ENCODE measurements at places on chromosomes 7 and 10.
A peak's percentile ranks its signal among the peaks of the same experiment; 100 is the strongest.

GRCh38 chr7:140485500-140486265 is 6.4 kb upstream of the MKRN1 start:
- DNase-seq: no peak

- DNase-seq: no peak
Measured at GRCh38 chr7:140688341-140688740, 8.2 kb upstream of the NDUFB2 start.

- no peak for DNase-seq
Measured at GRCh38 chr7:70208236-70209063, 610.2 kb downstream of the AUTS2 start.

DNA sequence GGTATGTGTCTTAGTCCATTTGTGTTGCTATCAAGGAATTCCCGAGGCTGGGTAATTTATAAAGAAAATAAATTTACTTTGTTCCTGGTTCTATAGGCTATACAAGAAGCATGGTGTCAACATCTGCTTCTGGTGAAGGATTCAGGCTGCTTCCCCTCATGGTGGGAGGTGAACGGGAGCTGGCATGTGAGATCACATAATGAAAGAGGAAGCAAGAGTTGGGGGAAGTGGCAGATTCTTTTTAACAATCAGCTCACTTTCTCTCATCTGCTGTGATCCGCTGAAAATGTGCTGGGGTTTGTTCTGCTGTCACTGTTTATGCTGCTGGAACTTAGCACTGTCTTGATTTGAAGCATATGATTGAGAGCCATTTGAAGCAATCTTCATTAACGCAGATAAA is 730.0 kb upstream of the SORCS1 start:
- DNase-seq: no peak

DNA sequence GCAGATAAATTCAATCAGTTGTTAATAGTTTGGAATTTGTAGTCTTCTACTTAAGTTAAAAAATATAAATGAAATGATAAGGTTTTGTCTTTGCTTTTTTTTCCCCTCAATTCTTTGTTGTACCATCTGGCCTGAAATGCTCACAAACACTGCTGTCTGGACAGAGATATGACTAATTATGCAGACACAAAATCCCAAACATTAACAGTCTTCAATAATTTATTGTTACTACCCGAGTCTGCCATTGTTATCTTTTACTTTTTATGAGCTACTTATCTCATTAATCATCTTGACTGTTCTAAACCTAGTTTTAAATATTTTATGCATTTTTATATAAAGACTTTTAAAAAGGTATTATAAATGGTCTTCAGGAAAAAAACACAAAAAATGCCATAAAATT is 64.7 kb upstream of the THSD7A start:
- no peak for DNase-seq

- DNase-seq: no peak
Measured at GRCh38 chr7:2476298-2476697, at the start of gene GRIFIN. TSS of gene GRIFIN (minus strand) at chr7:2476398. CDS start at chr7:2476383, 15 bp downstream.

DNA sequence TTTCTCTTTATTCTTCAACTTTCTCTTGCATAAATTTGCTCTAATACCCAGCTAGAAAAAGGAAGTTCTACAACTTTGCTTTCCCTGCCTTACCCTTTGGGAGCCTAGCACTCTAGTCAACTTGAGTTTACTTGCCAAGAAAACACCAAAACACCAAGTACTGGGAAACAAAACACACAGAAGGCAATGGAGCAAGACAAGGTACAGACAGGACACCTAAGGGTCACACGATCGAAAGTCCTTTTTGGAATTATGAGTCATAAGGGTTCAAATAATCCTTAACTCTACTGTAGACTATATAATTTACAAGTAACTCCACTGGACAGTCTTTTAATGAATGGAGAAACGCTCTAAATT is 42.6 kb upstream of the ANAPC16 start:
- no peak for DNase-seq

- no peak for DNase-seq
Measured at GRCh38 chr7:4782333-4783291, 7.2 kb downstream of the AP5Z1 start.

DNA sequence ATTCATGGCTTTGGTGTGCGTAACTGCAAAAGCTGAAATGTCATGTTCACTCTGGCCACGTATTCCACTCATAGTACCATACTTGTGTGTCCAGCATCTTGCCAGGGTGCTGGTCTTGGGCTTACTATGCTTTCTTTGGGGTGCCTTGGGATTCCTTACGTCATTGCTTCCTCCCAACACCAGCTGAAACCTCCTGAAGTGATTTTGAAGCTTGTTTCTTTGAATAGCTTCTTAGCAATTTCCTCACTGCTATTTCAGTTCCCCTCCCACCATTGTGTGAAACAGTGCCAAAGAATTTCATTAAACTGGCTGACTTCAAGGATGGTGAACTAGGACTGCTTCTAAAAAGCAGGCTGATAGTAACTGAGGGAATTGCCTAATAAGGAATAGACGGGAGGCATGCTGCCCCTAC is 36.9 kb downstream of the ENTPD1 start:
- DNase-seq: no peak

DNA sequence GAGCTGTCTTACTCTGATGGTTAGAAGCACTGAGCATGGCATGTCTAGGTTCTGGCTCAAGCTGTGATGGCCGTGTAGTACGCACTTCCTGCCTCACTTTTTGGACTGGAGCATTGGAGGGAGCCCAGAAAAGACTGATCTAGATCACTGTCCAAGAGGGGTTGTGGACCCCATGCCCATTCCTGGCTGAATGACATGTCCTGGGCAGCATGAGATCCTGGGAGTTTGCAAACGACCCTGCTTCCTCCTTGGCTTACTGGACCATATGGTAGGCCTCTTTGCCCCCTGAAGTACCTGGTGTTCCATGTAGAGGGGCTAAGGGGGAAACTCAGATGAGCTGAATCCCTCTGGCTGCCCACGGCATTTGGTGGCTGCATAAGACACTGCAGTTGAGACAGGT is 36.7 kb downstream of the ARHGAP22 start:
- peak; percentile 25 for DNase-seq

DNA sequence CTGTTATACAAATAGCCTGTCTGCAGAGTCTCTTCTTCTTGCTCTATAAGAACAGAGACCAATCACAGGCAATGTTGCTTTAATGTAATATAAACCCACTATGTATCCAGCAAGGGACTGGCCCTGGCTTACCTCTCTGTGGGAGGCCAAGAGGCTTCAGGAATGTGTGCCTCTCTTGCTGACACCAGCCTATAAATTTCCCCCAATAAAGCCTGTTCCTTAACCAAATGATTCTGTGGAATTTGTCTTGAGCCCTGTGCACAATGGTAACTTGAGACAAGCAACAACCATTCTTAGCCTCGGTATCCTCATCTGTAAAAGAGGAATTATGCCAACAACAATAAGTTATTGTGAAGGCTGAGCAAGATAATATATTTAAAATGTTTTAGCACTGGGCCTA is 563.7 kb downstream of the GRM8 start:
- DNase-seq: no peak

GRCh38 chr7:4269086-4269485 is 413.0 kb upstream of the FOXK1 start:
- DNase-seq: no peak

DNA sequence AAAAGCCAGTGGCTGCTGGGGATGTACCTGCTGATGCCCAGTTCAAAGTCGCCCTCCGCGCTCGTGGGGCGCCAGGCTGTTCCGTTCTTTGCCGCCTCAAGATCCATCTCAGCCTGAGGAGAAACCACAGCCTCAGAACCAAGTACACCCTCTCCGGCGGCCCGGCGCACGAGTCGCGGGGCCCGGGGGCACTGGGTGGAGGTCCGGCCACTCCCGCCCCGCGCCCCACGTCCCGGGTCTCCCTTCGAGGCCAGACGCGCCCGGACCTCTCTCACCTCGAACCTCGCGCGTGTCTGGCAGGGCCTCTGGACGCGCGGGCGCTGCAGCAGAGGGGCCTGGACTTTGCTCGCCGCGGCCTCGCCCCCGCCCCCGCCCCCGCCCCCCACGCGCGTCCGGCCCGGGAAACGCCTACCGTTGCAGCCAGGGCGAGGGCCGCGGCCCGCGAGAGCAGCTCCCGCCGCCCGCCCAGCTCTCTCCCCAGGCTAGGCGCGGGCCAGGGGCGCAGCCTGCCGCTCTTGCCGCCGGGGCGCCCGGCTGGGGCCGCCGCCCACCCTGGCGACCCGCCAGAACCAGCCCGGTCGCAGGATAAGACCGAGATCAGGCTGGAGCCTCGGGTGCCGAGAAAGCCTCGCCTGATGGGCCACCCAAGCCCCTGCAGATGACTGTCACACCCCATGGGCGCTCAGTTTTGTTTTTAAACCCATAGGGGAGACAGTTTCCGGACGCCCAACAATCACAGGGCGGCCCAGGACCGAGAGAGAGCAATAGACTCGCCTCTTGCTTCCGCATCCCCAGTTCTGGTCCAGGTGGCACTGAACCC is at the start of gene ABCB4:
ABCB4 (minus strand) TSS at position 322 of the 820 bp plus-strand sequence; CDS start at position 107, 215 bp downstream.
- DNase-seq: no peak

DNA sequence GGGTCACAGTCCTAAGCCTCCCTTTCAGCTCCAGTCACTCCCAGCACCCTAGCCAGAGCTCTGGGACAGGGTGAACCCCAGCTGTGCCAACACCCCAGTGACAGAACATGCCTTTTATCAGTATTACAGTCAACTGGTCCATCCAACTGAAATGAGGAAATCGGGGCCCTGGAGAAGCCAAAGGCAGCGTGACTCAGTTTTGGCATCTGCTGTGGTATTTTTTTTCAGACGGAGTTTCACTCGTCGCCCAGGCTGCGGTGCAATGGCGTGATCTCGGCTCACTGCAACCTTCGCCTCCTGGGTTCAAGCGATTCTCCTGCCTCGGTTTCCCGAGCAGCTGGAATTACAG is 3.4 kb upstream of the CLDN15 start:
- DNase-seq: no peak

- DNase-seq: no peak
Measured at GRCh38 chr7:101998906-101999240, 181.4 kb downstream of the CUX1 start.

- no peak for DNase-seq
Measured at GRCh38 chr7:47839381-47839780, 108.9 kb downstream of the PKD1L1 start.

- no peak for DNase-seq
Measured at GRCh38 chr10:48609899-48610584, 5.2 kb upstream of the ARHGAP22 start.

DNA sequence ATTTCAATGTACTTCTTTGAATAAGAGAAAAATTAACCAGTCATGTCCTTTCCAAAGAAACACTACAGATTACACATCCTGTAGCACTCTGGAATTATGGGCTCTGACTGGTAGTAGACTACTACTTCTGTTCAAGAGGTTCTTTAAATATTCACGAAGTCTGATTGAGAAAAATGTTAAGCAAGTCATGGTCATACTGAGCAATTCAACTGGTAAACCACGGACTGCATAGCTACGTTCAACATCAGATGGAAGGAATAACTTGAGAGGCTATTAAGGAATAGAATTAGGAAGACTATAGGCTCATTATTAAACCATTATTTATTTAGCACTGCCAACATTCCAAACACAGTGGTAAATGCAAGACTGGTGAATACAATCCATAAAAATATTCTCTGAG is 160.8 kb downstream of the IMMP2L start:
- DNase-seq: no peak

- DNase-seq: no peak
Measured at GRCh38 chr10:132910901-132911785, 31.2 kb downstream of the CFAP46 start.

- DNase-seq: peak; percentile 40
Measured at GRCh38 chr10:48931188-48931587, 8.5 kb downstream of the LRRC18 start.

GRCh38 chr7:33926535-33926934 is 21.2 kb downstream of the BMPER start:
- no peak for DNase-seq

GRCh38 chr10:114486938-114487814 is 82.9 kb upstream of the AFAP1L2 start:
- DNase-seq: no peak

DNA sequence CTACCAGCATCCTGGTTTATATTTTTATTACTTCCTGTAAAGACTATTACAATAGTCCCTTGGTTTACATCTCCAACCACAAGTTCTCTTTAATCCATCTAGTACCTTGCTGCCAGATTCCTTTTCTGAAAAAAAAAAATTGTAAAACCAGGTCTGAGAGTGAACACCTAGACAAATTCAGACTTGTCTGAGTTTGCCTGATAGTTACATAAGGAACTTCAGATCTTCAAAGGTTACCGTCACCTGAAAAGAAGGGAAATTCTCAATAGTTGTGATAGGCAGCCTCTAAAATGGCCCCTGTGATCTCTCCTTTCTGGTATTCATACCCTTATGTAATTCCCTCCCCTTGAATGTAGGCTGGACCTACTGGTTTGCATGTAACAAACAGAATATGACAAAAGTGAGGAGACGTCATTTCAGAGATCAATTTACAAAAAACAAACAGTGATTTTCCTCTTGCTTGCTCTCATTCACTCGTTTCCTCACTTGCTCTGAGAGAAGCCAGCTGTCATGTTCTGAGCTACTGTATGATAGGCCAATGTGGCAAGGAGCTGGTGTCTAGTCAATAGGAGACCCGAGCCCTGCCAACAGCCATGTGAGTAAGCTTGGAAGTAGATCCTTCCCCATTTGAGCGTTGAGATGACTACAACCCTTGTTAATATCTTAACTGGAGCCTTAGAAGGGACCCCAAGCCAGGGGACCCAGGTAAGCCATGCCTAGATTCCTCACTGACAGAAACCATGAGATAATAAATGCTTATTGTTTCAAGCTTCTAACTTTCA is 110.9 kb upstream of the LSM8 start:
- DNase-seq: no peak

DNA sequence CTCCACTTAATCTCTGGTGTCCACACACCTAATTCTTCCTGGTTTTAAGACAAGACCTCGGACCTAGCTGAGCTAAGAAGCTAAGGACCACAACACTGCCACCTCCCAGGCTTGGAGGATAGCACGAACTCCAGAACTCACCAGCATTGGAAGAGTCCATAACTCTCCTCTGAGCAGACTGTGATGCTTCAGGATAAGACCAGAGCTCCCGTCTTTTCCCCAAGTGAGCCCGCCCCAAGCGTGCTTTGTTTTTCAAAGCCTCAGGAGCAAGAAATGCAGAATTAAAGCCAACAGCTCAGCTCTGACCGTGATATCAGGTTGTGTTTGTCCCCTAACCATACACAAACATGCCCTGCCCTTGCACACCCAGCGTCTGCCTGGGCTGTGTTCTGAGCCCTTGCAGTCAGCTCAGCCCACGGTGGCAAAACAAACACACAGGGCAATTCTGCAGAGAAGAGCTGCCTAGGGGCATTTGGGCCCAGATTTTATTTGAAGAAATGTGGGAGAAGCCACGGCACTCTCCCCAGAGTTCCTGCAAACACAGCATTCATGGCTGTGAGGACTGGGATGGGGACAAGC is 145.4 kb downstream of the WDR11 start:
- DNase-seq: no peak
